ENCODE measurements at places on chromosomes 16 and 17.
A peak's percentile ranks its signal among the peaks of the same experiment; 100 is the strongest.

- DNase-seq = no peak
These were observed 33.7 kb downstream of the HOXB1 start for GRCh38 chr17:48497103-48497502.

DNA sequence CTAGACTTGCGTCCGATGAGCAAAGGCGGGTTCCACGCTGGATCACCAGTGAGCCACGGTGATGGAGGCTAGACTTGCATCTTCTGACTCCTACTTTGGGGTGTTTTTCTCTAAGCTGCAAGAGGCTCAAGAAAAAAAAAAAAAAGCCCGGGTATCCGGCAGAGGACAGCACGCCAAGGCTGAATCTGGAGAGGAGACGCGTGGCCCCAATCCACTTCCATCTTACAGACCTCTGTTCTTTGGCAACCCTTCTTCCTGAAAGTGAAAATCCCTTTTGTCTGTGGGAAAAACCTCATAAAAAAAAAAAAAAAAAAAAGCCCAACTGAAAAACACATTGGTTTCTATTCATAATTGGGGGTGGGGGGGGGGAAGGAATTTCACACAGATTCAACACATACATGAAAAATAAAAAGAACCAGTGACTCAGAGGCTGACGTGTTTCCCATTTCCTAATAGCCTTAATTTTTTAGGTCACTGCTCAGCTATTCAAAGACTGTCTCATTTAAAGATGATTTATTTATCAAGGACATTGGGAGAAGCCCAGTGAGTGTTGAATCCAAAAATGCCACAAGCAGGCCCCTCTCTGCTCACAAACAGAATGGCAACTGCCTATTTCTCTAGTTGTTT, 258.3 kb downstream of the FOXL1 start:
- no peak for DNase-seq

- peak; percentile 84 for DNase-seq
These were observed 29.9 kb upstream of the ARL4D start for GRCh38 chr17:43368740-43369506.

DNA sequence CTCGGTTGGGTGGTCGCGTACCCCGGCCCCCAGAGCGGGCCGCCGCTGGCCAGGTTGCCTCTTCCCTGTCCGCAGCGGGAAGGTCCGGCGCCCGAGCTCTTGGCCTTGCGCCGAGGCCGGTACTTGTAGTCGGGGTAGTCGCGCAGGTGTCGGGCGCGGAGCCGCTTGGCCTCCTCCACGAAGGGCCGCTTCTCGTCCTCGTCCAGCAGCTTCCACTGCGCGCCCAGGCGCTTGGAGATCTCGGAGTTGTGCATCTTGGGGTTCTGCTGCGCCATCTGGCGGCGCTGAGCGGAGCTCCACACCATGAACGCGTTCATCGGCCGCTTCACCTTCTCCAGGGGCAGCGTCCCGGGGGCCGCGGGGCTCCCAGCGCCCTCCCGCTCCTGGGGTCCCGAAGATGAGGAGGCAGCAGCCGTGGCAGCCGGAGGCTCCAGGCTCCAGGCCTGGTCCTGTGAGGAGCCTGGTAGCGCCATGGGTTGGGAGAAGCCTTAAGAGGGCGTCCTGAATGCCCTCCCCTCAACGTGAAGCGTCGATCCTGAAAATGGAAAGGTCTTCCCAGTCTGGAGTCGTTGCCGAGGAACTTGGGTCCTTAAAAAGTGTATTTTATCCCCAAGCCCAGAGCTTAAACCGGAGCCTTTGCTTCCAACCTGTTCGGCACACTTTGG, 558 bp downstream of the SOX15 start:
- DNase-seq = peak; percentile 82

DNA sequence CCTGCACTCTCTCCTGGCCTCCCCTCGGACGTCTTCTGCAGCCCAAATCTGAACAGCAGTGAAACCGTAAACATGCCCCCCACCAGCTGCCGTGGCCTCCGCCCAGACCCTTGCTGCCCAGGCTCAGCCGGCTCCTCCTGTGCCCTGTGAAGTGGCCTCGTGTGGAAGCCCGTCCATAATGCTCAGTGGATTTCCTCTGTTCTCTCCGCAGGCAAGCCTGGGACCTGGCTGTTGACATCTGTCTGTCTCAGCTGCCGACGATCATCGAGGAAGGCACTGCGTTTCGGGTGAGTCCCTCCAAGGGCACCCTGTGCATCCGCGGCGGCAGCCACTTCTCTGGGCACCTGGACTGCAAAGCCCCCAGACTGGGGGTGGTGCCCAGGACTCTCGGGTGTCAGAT, 153.9 kb upstream of the CHMP6 start:
- DNase-seq = no peak

- DNase-seq = no peak
These were observed 9.4 kb downstream of the NFATC3 start for GRCh38 chr16:68094614-68094934.

DNA sequence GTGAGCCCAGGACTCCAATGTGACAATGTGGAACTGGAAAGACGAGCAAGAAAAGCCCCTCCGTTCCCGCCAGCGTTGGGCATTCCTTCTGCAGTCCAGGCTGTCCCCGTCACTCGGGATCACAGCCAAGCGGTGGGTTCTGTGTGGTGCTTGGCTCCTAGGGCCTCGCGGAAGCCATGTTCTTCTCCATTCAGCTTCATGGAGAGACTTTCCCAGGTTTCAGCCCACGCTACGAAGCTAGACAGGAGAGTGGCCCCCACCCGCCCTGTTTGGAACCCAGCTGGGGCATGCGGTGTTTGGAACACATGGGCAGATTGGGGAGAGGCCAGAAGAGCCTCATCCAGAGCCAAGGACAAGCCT, 5.8 kb downstream of the LMF1 start:
- no peak for DNase-seq

DNA sequence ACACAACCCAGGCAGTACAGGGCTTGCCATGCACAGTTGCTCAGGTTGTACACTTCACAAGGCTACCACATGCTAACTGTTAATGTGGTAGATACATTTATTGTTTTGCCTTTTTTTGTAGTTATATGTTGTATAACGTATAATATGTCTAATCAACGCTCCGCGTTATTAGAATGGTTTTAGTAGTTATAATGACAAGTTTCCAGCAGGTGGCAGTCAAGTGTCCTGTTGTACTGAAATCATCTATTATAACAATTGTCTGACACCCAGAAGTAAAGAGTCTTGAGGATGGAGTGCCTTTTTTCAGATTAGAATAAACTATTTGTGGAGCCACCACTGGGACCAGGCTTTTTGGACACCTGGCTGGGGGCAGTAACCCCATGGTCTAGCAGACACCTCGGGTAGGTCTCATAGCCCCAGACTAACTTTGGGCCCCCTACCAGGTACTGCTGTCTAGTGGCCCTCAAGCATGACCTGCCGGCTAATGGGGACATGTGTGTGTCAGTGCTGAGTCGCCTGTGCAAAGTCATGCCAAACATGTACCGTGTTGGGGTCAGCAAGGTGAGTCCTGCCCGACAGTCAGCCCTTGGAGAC, 32.8 kb downstream of the MYO15A start:
- peak; percentile 55 for DNase-seq

- DNase-seq = no peak
These were observed 414.4 kb upstream of the HSBP1 start for GRCh38 chr16:83393196-83393981.

DNA sequence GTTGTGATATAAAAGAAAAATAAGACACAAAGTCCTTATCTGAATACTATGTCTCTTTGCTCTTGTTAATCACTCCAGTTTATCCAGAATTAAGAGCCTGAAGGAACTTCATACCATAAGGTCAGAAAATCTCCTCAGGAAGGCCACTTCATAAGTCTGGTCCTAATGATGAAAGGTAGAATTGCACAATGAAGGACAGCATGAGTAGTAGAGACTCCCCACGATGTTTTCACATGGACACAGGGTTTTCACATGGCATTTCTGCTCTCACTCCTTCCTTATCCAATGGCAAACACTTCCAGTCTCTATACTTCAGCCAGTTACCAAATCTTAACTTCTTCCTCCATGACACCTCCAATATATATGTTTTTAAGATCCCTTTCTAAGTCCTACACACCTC, 10.2 kb upstream of the C17orf78 start:
- DNase-seq = no peak

- DNase-seq = no peak
These were observed 43.5 kb downstream of the NT5M start for GRCh38 chr17:17346428-17347233.

- no peak for DNase-seq
These were observed 1.7 kb upstream of the DPH1 start for GRCh38 chr17:2028234-2028614.

DNA sequence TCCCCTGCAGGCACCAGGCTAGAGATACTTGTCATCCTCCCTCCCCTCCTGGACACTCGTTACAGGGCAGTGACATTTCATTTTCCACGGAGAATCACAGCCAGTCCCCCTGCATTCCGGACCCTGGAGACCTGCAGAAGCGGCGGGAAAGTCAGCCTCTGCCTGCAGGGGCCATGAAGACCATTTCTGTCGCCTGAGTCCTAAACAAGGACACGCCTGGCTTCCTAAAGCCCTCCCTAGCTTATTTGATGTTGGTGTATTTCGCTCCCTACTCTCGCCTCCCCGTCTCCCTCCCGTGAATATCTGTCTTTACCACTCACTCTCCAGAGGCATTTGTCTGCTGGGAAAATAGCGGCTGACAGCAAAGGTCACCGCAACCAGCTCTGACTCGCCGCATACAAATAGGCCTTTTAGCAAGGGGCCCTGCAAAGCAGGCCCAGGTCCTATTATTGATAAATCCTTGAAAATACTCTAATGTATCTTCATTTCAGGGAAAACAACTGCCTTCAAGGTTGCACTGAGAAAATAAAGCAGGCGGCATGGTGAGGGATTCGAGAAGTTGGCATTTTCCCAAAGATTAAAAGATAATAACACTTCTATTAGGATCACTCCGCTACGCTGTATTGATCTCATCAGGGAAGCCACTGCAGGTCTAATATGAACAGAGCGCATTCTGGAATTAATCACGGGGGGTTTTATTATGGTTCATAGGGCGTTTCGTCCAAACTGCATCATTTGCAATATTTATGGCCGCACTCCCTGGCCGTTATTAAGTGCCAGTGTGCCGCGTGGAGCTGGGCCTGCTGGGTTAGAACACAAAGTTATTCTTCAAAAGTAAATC, 447.1 kb upstream of the CDH5 start:
- no peak for DNase-seq
